Activated CD8-positive, alpha-beta memory T cell treated with anti-CD3 and anti-CD28 coated beads for 1 hour (primary cell): ENCODE measurements at places on chromosomes 7 and 10.
A peak's percentile ranks its signal among the peaks of the same experiment; 100 is the strongest.

DNA sequence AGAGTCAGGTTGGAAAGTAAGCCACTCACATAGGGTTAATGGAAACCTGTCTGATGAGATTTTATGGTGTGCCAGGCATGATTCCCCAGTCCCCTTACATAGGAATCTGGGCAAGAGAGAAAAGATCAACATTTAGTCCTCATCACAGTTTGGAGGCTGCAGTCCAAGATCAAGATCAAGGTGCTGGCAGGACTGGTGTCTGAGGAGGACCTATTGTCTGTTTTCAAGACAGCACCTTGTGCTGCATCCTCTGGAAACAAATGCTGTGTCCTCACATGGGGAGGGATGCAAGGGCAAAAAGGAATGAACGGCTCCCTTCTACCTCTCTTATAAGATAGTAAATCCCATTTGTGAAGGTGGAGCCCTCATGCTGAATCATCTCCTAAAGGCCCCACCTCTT lies 244.8 kb upstream of the GALNT17 start:
- no peak for DNase-seq

DNA sequence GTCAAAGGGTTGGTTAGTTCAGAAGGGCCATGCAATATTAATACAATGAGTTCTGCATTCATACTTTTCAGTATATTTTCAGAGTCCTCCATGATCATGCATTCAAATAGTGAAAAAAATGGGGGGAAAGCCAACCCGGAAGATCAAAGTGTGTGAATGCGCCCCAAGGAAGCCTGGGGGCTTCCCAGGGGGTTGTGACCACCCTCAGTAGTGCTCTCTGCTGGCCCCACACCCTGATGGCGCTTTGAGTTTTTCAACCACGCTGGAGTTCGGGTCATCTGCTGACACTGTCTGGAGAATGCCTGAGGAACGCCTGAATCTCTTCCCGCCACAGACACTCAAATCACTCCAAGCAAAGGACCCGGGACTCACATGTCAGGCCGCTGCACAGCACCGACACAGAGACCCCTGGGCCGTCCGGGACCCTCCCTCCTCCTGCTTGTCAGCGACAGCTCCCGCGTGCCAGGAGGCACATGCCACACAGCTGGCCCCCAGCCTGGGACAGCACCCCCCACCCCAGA lies 1.0 kb downstream of the TNS3 start:
- no peak for DNase-seq

DNA sequence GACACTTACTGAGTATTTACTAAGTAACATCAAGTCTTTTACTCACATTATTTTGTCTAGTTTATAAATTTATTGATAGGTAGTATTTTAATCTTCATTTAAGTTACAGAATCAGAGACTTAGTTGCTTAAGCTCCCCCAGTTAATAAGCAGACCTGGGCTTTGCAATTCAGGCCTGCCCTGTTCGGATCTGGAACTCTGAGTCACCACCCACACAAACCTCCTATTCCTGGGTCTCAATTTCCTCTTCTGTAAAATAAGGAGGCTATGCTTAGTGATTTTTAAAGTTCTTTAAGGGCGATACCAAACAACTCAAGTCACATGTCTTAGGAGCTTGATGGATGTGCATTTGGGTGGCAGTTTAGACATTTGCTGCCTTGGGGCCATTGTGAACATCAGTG lies 3.5 kb upstream of the MGAM start:
- DNase-seq = no peak

- no peak for DNase-seq
Measured at GRCh38 chr10:132502544-132503300, 34.9 kb upstream of the INPP5A start.

GRCh38 chr10:70795613-70796012 lies 10.4 kb upstream of the TBATA start:
- DNase-seq = no peak

- DNase-seq = no peak
Measured at GRCh38 chr7:111750878-111751277, 188.6 kb upstream of the IMMP2L start.

- DNase-seq = peak; percentile 3
Measured at GRCh38 chr7:87600130-87601124, at the start of gene ABCB1. Gene ABCB1, minus strand, starts transcription at chr7:87600884. Its CDS starts 700 bp downstream, at chr7:87600184.

- DNase-seq = no peak
Measured at GRCh38 chr7:45007106-45007505, 7.1 kb downstream of the CCM2 start.

- peak; percentile 25 for DNase-seq
Measured at GRCh38 chr10:91796331-91797047, 1.7 kb upstream of the TNKS2 start.

DNA sequence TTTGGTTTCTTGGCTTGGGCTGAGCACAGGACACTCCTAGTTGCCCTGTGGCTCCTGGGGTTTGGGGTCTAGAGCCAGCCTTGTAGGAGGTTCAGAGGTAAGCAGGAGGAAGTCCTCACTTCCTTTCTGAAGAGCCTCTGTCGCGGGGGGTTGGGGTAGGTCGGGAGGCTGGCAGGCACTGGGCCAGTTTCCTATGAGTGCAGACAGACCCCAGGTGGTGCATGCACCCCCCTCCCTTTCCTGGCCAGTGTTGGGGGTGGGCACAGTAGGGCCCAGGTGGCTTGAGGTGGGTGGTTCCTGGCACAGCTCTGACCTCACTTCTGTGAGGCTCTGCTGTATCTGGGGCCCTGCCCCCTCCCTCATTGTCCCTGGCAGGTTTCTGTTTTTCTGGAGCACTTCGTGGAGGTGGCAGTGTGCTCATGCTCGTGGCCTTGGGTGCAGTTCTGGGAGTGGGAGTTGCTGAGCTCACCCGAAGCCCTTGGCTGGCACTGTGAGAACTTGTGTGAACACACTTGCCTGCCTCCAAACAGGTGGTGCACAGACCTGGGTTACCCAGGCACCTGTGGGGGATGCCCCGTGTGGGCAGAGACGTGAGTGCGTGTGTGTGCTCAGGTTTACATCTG lies 1.8 kb downstream of the PALD1 start:
- DNase-seq = no peak
